Fibroblast of upper back skin (primary cell): ENCODE measurements at places on chromosomes 4 and X.

DNA sequence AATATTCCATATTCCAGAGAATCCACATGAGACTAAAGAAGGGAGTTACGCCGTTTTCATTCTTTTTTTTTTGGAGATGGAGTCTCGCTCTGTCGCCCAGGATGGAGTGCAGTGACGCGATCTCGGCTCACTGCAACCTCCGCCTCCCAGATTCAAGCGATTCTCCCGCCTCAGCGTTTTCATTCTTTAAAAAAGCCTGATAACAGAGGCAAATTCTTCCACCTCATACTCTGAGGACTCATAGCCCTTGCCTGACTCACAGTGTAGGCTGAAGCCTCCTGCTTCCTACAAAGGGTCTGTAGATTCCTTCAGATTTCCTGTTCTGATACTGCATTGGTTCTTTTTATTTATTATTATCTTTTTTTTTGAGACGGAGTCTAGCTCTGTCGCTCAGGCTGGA is 210.5 kb downstream of the SH3BGRL start:
- no peak for DNase-seq

DNA sequence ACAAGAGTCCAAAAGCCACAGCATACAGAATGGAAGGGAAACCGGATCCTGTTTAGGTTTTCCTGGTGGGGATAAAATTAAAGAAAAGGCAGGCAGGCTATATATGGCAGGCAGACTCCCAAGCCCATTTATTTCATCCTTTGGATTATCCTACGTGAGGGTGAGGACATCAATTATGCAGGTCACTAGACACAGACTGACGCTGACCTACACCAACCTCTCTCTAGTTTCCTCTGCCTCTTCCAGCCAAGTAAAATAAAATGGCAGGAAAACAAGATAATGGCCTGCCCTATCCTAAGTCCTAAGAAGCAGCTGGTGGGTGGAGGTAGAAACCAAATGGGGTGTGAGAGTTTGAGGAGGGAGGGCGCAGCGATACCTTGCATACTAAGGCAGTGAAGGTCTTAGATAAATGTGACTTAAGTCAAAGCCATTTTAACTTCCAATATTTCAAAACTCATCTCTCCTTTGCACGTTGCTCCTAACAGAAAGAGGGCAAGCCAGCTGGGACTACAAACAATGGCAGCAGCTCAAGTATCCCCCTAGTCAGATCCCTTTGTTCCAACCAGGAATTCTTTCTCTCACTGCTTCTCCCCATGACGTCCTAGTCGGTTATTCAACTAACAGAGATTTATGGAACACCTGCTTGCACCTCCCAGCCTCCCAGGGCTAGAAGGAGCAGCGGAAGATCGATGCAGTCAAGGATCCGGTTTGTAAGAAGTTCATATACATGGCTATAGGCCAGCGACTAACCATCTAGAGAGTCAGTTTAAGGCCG is 72.8 kb downstream of the IRF2 start:
- DNase-seq = no peak

DNA sequence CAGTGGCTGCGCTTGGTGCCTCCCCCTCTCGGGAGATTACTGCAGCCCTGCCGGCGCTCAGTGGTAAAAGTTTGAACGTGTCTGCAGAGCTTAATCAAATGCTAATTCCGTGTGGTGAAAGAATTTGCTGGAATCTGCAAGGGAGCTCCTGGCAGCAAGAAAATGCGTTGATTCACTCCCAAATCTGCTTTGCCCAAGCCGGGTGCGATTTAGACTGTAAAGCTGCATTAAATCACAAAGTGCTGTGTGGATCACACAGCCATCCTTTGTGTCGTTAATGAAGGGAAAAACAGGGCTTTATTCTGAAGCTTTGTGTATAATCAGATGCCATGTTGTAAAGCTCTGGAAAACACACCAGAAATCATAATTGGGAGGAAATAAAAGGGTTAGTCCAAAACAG is 444.1 kb downstream of the BCOR start:
- DNase-seq = no peak

DNA sequence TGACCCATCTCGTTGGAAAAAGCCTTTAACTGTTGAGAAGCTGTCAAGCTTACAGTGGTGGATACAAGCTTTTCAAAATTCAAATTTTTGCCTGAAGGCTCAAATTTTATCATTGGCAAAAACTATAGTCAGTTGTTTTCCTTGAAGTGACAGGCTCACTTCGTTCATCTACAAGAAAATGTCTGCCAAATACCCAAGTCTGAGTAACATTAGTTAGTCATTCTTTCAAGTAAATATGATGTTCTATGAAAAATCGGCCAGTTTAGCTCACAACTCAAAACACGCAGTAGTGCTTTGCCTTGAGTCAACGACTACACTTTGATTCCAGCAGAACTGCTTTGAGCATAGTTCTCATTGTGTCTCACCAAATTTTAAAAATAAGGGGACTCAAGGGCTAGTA is 170.3 kb upstream of the MAMLD1 start:
- DNase-seq = no peak

- no peak for DNase-seq
Observed at GRCh38 chr4:22203711-22204011, 255.1 kb upstream of the KCNIP4 start.

DNA sequence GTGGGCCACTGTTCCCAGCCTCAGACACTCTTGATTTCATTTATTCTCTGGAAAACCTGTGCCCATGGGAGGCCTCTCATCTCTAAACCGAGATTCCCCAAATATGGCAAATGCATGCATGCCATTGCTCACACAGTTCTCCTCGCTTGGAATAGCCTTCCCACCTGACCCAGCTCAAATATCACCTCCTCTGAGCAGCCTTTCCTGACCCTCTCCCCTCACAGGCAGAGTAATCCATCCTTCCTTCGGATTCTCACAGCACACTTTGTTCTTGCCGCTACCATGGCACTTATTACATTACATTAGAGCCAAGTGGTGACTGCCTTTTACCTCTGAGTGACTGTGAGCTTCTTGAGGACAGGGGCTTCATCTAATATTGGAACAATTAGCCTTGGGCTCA is 209.5 kb downstream of the HS6ST2 start:
- no peak for DNase-seq

DNA sequence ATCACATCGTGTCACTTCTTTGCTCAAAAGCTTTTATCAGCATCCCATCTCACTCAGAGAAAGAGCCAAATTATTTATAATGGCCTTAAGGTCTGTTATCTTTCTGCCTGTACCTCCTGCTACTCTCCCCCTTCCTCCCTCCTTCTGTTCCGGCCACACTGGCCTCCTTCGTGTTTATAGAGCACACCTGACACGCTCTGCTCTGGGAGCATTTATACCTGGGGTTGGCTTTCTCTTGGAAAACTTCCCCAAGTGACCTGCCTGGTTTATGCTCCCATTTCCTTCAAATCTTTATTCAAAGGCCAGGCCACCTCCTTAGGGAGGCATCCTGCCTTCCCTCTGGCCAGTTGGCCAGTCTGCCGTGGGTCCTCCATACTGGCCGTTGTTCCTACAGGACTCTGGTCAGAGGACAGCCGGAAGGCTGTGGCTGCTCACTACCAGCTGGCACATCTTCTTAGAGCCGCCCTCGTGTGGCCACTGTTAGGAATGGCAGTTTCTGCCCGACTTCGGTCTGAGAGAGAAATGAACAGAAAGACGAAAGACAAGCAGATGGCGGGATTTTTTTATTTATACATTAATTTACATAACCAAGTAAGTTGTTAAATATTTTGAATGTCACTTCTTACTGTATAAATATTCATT is 80.2 kb upstream of the CBLL2 start:
- DNase-seq = peak; percentile 59

- DNase-seq = peak; percentile 94
Observed at GRCh38 chr4:145808021-145808650, 128.2 kb downstream of the C4orf51 start.

DNA sequence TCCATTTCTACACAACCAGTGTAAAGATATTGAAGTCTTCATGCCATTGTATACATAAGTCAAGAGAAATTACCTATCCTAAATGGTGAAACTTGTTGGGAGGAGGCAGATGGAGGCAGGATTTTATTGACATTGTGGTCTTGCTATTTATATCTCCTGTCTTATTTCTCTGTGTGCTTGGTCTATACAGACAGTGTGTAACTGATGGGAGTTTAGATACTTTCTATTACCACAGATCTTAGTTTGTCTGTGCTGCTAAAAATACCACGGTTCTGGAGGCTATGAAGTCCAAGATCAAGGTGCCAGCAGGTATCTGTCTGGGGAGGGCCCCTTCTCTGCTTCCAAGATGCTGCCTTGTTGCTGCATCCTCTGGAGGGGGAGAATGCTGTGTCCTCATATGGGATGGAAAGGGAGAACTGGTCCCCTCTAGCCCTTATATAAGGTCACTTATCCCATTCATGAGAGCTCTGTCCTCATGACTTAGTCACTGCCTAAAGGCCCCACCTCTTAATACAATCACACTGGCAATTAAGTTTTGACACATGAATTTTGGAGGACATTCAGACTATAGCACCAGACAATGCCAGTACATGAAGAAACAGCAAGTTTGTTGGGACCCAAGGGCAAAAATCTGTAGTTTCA is 62.4 kb downstream of the SYNPO2 start:
- no peak for DNase-seq

DNA sequence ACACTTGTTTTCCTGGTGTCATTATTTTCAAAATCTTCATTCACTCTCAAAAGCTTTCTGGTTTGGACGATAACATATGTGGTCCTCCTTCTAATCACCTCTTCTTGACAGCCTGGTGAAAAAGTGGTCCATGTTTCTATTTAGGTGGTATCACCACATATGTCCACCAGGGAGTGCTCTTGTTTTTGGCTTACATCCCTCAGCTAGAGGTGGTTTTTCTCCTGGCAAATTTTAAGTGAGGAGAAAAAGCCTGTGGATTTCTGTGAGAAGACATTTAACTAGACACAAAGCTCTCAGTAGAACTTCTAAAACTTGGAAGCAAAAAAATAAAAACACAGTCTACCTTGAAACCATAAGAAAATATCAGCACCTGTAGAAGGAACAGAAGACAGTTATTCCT is 58.0 kb upstream of the FRMPD4 start:
- peak; percentile 38 for DNase-seq

DNA sequence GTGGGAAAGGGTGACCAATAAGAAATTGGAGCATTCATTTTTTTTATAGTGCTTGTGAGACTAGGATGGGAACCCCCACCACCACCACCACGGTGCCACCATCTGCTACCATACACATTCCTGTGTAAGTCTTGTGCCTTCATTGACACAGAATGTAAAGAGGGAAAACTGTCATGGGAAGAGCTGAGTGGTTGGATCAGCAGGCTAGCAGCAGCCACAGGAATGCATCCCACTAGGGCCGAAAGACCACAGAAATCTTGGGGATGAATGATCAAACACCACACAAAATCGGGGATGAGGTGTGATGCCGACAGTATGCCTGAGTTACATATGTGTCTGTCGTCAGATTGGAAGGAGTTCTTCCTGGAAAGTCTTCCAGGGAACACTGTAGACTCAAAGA is 69.2 kb downstream of the SRPX start:
- DNase-seq = peak; percentile 93

- DNase-seq = no peak
Observed at GRCh38 chr4:40842318-40842717, 92.6 kb downstream of the NSUN7 start.

DNA sequence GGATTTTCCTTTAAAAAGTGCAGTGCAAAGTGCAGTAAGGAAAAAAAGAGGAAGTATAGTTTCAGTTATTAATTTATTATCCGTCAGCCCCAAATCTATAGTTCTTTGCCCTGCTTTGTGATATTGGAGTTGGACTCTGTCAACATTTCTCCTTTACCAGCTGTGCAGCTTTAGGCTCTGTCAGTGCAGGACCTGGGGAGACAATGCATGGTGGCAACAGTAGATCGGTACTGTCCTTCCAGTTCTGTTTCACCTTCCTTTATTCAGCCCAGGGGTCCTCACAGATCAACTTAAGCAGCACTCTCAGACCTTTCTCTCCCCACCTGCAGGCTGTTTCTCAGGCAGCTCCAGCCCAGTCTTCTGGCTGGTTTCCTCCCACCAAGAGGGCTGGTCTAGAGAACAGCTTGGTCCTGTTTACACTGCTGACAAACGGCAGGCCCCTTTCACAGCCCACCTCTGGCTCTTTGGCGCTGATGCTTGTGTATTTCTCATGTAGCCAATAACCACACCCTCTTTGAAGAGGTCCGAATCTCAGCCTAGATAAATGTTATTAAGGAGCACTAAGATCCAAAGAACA is 71.6 kb downstream of the MCUB start:
- DNase-seq = no peak

DNA sequence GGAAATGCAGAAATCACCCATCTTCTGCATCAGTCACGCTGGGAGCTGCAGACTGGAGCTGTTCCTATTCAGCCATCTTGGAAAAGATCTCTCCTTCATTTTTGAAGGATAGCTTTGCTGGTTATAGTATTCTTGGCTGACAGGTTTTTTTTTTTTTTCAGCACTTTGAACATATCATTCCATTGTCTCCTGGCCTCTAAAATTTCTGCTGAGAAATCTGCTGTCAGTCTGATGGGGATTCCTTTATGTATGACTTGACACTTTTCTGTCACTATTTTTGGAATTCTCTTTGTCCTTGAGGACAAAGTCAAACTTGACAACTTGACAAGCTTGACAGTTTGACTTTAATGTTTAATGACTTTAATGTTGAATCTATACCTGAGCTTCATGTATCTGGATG is 16.8 kb downstream of the HPGDS start:
- DNase-seq = no peak

DNA sequence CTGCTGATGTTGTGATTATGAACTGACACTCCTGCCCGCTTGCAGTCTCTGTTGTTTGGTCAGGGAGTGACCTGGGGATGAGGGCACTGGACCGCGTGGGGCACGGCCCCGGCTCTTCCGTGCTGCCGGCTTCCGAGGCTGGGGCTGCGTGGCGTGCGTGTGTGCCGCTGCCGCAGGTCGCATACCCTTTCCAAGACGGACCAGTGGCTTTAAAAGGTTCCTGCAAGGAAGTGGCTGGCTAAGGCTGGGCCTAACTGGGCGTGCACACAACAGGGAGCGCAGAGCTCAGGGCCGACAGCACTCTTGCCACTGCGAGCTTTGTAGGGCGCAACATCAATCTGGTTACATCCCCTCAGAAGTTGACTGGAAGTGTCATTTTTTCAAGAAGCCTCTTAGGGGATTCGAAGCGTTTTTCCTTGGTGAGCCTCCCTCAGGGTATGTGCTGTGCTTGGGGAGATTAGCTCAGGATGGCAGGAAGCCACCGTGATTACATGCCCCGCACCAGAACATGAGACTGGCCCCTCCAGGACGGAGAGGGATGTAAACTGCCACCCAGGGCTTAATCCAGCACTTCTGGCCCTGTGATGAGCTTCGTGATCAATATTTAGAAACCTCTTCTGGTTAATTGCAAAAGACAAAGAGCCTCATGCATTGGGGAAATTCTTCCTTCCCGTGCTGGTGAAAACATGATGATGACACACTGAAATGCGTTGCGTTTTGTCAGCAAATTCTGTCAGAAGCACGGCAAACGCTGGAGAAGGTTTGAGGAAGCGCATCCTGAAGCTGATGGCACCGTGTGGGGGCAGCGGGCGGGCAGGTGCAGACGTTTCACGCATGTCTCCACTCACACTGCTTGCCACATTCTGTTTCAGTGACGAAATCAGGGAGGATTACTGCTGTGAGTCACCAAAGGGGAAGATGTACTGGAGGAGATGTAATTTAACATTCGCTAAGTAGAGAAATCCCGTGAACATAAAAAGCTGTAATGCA is 11.1 kb downstream of the MAEA start:
- peak; percentile 18 for DNase-seq
